Activated CD4-positive, alpha-beta T cell treated with anti-CD3 and anti-CD28 coated beads for 24 hours (primary cell): ENCODE measurements at places on chromosomes 12 and 14.

GRCh38 chr12:26466726-26467125 lies 271.4 kb downstream of the SSPN start:
- no peak for DNase-seq

GRCh38 chr14:23169622-23170021 lies 13.8 kb downstream of the SLC7A8 start:
- DNase-seq, result no peak

DNA sequence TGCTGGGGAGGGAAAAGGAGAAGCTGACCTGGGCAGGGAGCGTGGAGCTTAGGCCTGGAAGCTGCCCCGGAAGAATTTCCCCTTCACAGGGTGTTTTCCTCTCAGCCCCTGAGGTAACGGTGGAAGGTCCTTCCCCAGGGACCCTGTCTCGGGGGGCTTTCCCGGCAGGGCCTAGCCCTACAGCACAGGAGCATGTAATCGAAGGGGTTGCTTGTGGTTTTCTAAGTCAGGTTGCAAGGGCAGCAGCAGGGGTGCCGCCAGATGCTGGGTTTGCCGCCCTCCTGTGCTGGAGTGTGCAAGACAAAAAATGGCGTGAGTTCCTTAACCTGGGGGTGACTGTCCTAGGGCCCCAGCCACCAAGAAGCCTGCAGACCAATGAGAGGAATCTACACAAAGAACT lies 1.6 kb upstream of the KRT74 start:
- DNase-seq, result no peak

DNA sequence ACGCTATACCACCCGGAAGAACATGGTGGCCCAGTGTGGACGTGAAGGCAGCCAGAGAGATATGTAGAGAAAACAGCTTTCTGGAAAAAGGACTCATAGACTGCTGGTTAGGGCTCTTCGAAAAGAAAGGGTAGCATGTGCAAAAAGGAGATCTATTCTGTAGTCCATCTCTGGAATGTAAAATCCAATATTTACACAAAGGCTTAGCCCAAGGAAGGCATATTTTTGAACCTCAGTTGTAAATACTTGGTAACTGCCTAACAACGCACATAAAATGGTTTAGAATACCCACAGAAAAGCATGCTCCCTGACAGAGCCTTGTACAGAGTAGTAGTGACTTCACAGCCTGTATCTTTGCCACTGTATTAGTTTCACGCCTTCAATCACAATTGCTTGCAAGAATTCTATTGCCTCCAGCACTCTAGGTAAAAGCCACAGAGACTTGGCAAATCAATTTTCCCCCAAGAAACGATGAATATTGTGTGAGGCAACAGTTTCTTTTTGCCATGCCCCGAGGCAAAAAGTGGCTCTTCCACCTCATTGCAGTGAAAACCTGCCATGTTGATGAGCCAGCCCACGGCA lies 59.2 kb downstream of the TRIM9 start:
- DNase-seq, result no peak

DNA sequence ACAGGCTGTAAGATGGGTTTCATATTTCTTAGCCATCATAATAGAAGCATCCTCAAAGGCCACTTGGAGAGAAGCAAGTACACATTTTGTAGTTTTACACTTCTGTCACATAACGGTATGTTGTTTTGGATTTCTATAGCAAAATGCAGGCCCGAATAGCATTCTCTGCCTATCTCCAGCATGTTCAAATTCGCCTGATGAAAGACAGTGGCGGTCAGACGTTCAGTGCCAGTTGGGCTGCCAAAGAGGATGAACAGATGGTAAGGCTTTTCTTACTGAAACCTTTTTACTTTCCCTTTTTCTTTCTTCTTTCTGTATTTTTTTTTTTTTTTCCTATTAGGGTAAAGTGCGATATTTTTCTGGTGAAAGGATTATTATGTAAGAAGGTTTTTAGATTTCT lies 110.5 kb downstream of the TTLL5 start:
- DNase-seq, result no peak

DNA sequence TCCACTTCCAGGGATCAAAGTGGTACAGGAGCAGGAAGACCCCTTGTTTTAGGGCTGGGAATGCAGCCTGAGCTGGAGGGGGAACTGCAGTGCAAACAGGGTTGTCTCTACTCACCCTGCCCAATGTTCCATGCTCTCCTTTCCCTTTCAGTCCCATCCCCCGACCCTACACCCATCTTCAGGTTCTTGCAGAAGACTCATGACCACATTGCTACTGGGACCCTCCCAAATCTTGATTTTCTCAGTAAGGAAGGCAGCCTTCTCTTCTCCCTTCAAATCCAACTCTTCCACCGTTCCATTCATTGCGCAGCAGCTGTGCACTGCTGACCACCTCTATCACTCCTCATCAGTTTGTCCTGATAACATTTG lies 1.9 kb downstream of the SERPINA11 start:
- DNase-seq, result no peak

DNA sequence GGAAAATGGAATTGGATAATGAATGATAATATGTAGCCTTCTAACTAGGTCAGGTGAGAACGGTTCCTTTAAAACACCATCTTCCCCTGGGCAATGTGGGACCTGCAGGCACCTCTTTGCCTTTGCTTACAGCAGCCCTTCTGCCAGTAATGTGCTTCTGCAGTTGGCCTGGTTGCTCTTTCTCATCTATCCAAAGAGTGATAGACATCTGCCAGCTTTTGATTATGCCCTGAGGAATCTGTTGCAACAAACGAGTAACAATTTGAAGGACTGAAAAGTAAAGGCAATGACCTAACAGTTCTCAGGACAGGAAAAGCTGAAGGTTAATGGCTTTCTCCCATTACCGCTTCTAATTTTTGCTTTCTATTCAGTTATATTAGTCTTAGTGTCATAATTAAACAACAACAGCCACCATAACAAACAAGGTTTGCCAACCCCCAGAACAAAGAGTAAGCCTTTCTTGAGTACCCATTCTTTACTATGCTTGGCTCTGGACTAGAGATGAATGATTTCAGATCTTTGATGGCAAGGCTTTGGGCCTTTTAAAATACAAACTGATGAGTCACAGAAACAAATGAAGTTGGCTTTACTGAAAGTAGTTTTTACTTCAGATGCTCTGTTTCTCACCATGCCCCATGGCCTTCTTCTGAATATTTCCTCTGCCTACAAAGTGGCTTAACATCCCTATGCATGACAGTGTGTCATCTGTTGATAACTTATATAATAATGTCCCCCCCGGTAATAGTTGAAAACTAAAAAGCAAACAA lies 76.1 kb upstream of the KRR1 start:
- DNase-seq, result no peak

DNA sequence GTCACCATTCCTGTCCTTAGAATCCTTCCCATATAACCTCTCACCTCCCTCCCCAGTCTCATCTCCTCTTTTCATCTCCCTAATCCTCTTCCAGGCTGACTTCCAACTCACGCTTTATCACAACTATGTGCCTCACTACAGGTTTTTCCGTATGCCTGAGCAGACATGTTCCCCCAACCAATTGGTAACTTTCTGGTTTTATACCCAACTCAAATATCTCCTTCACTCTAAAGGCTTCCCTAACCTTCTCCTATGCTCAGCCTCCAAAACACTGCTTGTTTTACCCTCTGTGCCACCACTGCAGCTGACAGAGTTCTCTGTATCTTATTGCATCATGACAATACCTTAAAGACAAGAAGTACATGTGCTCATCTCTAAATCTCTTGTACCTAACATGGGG lies 139.7 kb downstream of the KSR2 start:
- no peak for DNase-seq

DNA sequence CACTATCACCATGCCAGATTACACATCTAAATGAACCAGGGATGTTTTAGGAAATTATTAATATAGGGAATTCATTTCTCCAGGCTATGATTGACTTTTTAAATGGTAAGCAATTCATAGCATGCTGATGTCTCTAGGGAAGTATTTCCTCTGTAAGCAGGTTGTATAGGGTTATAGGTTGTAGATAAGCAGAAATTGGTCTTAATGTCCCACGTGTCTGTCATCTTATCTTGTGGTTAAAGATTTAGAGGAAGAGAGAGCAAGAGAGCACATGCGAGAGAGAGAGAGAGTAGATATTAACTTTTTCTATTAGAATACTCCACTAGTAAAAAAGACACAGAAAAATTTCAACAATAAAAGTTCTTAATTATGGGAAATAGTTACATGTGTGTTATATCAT lies 32.6 kb downstream of the TRHDE start:
- no peak for DNase-seq

GRCh38 chr12:89346741-89347324 lies 5.5 kb downstream of the DUSP6 start:
- DNase-seq, result no peak

GRCh38 chr14:22220427-22220826 lies 368.6 kb downstream of the DAD1 start:
- no peak for DNase-seq

DNA sequence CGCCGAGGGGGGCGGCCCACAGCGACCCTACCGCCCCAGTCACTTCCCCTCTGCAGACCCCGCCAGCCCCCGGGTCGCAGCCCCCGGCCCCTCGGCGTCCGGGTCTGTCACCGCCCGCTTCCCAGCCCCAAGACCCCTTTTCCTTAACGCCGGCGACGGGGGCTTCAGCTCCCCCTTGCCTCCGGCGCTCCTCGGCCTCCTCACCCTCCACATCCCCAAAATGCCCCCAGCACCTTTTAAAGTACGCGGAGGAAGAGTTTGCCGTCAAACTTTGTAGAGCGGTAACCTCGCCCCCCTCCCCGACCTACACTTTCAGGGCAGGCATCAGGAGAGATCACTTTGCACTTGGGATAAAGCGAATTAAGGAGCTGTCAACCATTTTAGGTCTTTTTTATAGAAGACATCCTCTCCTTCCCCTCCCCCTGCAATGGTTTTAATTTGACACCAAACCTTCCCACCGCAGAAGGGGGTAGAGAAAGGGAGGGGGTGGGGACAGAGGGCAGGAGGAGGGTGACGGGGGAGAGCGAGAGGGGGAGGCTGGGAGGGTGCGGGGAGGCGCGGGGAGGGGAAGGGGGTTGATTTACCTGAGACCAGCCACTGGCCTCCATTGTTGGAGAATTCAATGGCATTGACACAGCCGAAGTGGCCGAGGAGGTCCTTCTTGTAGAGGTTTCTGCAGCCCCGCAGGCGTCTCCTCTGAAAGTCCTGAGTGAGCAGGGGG lies 578 bp downstream of the DCAF5 start:
- DNase-seq, result peak; percentile 31

- no peak for DNase-seq
Observed at GRCh38 chr12:92341065-92341668, 195.5 kb upstream of the BTG1 start.

DNA sequence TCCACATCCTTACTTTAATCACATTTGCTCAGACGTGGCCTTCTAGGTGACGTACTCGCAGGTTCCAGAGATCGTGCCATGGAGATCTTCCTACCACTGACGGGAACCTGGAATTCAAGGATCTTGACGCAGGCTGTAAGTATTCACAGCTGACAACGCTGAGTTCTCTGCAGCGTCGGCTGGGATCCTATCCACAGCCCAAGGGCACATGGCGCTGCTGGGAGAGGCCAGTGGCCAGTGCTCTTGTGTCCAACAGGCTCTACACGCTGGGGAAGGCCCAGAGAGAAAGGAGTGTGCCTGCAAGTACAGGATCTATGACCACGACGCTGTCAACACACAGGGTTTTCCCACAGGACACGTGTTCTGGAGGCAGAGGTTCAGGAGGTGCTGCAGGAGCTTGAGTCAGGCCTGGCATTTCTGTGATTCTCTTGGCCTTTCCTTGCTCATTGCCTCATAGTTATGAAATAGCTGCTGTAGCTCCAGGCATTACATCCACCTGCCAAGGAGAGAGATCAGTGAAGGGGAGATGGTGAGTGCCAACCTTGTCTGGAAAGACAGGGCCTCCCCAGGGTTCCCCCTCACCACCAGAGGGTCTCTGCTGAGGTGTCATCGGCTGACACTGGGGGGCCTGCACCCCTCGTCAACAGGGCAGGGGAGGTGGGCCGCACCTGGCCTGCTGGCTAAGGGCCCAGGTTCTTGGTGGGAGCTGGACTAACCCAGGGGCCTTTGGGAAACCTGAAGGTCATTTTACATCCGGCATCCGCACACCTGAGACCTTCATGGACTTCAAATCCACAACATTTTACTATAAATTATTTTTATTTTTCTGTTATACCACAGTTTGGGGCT lies 21.3 kb downstream of the LRCOL1 start:
- no peak for DNase-seq

DNA sequence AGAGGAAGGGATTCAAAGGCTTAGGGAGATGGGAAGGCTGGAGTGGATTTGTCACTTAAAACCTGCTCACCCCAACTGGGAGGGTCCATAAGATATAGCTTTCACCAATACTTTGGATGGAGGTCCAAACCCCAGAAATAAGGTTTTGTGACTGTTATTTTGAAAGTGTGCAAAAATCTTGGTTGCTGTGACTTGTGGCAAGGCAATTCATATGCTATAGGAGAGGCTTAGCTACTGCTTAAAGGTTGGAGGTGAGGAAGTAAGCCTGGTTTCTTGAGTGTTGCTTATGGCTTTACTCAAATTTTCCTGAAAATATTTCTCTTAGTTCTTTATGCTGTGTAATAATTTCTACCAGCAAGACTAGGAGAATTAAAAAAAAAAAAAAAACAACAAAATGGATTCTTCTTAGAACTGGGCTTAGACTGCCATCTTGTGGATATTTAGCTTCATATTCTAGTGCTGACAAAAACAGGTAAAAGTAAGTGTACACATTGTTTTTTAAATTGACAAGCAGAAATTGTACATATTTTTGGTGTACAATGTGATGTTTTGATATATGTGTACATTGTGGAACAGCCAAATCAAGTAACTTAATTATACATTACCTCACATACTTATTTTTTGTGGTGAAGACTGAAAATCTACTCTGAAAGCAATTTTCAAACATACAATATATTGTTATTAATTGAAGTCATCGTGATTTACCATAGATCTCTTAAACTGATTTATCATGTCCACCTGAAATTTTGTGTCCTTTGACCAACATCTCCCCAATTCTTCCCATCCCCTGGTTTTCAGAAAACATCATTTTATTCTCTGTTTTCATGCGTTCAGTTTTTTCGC lies 23.0 kb downstream of the PDE6H start:
- no peak for DNase-seq

DNA sequence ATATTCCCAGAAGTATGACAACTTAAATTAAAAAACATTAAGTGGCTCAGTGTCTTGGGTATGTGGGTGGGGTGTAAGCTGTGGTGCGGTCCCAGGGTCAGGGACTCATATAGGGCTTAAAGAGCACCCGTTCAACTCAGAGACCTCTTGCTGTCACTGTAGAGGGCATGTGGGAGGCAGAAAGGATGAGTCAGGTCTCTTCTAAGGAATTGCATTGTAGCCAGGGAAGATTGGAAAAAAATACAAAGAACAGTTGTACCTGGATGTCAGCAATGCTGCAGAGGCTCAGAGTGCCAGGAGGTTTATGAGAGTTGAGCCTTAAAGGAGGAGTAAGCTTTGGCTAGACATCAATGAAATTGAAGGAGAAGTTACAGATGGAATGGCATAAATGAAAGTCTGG lies 104.1 kb downstream of the MYRFL start:
- no peak for DNase-seq

DNA sequence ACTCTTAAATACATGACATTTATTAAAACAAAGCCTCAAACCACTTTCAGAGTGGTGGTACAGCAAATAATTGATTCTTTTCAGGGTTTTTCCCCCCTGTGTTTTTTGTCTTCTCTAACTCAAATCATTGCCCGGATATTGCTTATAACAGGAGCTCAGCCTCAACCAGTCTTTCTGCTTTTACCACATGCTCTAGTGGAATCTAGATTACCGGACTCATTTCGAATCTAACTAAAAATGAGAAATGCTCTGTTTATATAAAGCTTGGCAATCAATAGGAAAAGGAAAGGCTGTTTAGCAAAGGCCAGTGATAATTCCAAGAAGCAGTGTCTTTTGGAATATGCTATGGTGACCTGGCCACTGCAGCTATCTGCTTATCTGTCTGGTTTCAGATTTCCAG lies 161.5 kb downstream of the ETV6 start:
- DNase-seq, result no peak
